ENCODE measurements at places on chromosomes 7 and 10.
A peak's percentile ranks its signal among the peaks of the same experiment; 100 is the strongest.

GRCh38 chr10:119233821-119234220 lies 26.4 kb downstream of the GRK5 start:
- DNase-seq: no peak

DNA sequence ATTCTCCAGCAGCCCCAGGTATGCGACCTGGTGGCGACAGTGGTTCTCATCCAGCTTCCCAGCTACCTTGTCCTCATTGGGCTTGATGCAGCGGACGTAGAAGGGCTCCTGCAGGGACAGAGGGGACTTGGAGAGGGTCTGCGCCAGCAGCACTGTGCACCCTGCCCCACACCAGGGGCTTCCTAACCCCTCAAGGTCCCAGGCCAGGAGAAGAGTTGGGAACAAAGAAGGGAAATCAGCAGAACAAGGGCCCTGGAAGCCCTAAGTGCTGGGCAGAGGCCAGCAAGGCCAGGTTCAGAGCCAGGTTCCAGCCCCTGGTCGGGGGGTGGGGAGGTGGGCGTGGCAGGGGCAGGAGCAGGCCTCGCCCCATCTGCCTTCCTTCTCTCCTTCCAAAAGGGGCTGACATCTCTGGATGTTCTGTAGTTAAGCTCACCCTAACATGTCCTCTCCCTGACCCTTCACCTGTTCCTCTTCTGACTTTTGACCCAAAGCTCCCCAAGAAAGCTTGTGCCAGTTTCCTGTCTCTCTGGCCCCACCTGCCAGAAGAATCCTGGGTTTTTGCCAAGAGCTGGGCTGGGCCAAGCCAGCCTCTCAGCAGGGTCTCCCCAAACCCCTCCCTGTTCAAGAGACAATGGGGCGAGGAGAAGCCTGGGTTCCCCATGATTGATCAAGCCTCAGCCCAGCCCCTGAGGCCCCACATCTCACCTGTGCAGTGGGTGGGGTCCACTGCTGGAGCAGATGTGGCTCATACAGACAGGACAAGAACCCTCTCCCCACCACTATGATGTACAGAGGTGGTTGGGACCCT lies 11.9 kb downstream of the MYO1G start:
- DNase-seq: peak; percentile 48

DNA sequence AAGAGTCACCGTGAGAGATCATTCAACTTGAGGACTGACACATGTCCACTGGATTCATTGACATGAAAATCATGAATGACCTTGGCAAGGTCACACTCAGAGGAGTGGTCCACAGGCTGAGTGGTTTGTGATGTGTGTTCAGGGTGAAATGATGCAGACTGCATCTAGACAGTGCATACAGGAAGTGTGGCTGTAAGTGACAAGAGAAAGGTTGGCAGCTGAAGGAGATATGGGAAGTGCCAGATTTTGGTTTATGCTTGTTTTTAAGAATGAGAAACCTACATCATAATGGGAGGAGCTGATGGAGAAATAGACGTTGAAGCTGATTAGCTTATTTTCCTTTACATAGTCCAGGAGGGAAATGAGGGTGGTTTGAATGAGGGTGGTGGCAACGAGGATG lies 64.8 kb upstream of the VIPR2 start:
- no peak for DNase-seq

GRCh38 chr7:24914465-24914859 lies 65.5 kb downstream of the OSBPL3 start:
- no peak for DNase-seq

DNA sequence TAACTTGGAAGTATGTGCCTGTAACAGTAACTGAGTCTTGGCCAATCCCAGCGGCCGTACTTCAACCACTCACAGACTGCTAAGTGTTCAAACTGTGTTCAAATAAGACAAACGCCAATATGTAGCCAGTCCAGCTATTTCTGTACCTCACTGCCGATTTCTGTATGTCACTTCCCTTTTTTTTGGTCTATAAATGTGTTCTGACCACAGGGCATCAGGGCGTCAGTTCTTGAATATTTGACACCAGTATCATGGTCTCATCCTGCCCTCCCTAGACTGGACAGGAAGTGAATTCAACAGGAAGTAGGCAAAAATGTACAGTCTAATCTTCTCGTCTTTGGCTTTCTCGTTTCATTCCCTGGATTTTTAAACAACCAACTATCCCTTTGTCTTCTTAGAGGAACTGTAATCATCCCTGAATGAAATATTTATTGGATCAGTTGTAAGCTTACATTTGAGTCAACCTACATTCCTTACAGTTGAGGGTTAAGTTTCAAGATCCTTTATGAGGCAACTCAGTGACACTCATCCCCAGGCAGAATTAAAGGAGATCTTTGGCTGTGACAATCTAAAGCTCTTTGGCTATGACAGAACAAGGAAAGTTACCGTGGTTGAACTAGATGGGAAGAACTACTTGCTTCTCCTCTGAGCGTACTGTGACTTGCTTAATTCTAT lies 232.7 kb downstream of the NSUN6 start:
- no peak for DNase-seq

GRCh38 chr10:13788711-13789447 lies 202.1 kb downstream of the PRPF18 start:
- peak; percentile 72 for DNase-seq

- no peak for DNase-seq
These were observed 13.2 kb downstream of the NUDCD3 start for GRCh38 chr7:44477063-44477830.

GRCh38 chr7:77239471-77239870 lies 39.9 kb upstream of the FGL2 start:
- DNase-seq: no peak

DNA sequence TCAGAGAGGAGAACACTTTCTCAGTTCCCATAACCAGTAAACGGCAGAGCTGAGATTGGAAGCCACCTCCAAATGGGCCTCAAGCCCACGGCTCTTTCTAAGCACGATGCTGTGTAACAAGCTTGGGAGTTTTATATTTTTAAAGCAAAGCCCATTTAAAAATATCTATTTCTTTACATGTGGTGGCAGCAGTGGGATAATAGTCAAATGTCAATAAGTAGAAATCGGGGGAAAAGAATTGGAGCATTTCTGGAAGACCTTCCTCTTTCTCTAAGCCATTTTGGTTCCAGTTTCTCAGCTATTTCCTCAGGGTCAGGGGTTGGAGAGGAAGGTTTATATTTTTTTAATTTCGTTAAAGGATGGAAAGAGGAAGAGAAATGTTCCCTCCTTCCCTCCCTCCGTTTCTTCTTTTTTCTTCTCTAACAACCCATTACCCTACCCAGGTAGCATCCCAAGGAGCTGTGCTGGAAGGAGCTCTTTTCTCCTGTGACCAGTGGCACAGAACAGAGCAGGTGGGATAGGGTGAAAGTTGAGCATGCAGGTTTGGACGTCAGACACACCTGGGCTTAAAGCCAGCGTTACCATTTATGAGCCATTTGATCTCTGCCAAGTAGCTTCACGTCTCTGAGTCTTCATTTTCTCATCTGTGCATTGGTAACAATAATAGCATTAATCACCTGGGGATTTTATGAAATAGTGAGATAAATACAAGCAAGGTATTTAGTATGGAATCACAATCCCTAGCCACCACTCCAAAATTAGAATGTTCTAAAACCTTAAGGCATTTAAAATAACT lies 515.7 kb downstream of the RPS24 start:
- no peak for DNase-seq

DNA sequence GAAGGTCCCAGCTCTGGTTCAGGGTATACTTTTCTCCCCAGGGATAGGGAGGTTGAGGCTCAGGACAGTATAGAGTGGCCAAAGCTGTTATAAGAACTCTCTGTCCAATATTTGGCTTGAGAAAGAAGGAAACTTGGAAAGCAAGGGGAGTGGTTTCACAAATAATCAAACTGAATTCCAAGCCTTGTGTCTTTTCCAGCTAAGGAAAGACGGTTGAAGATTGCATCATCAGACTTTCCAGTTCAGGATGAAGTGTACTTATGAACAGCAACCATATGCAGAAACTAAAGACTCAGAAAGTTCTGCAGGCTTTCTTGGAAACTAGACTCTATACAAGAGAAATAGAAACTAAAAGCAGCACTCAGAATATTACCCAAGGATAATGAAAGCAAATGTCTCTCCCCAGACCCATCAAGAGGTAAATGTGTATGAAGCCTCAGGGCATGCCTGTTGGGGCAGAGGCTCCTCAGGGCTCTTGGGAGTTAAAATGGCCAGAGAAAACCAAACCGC lies 46.4 kb downstream of the RAMP3 start:
- no peak for DNase-seq

DNA sequence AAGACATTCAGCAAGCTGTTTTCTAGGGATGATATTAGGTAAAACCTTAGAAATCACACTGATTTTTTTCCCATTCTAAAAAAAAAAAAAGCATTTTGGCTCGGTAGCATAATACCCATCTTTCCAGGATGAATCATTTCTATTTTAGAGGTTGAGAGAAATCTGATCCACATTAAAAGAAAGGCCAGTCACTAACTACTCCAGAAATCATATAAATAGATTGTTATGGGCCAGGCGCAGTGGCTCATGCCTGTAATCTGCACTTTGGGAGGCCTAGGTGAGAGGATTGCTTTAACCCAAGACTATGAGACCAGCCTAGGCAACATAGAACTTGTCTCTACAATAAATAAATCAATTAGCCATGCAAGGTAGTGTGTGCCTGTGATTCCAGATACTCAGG lies 164.3 kb downstream of the BAMBI start:
- no peak for DNase-seq

GRCh38 chr10:74738985-74739567 lies 87.3 kb upstream of the KAT6B start:
- no peak for DNase-seq

DNA sequence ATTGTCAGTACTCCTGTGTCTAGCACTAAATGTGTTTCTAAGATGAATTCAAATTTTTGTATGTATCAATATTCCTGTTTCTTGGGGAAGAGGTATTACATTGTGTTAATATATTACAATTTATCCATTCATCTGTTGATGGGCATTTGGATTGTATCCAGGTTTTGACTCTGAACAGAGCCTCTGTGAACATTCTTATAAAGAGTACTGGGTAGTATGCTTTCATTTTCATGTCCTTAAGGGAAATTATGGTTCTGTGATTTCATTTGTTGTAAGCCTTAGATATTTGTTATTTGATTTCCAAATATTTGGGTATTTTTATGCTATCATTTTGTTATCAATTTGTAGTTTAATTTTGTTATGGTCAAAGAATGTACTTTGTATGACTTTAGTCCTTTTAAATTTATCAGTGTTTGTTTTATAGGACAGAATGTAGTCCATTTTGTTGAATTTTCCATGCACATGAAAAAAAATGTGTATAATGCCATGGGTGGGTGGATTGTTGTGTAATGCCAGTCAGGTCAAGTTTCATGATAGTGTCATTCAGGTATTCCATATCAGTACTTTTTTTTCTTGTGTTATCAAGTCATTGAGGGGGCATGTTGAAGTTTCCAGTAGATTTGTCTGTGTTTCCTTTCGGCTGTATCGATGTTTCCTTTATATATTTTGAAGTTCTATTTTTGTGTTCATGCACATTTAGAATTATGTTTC lies 38.4 kb downstream of the STAM start:
- no peak for DNase-seq

GRCh38 chr7:104900525-104901239 lies 113.3 kb upstream of the KMT2E start:
- no peak for DNase-seq

GRCh38 chr10:35351021-35351420 lies 14.7 kb downstream of the CCNY start:
- DNase-seq: no peak

DNA sequence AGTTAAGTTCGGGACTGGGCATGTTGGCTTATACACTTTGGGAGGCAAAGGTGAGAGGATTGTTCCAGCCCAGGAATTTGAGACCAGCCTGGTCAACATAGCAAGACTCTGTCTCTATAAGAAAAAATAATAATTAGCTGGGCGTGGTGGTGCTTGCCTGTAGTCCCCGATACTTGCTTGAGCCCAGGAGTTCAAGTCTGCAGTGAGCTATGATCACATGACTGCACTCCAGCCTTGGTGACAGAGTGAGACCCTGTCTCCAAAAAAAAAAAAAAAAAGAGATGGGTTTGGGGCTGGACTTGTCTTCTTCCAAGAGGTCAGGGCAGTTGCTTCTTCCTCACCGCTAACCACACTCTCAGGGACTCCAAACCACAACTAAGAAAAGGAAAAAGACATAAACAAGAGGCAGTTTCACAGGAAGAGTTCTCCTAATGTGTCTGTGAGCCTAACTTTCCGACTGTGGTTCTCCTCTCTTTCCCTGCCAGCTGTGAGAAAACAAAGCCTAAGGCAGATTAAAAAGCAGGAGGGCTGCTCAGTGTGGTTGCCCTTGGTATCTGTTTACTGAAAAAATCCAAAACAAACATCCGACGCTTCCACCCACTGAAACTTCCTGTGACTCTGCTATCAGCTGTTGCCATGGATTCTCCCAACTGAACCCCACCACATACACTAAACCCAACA lies 2.4 kb upstream of the SERPINE1 start:
- DNase-seq: no peak

DNA sequence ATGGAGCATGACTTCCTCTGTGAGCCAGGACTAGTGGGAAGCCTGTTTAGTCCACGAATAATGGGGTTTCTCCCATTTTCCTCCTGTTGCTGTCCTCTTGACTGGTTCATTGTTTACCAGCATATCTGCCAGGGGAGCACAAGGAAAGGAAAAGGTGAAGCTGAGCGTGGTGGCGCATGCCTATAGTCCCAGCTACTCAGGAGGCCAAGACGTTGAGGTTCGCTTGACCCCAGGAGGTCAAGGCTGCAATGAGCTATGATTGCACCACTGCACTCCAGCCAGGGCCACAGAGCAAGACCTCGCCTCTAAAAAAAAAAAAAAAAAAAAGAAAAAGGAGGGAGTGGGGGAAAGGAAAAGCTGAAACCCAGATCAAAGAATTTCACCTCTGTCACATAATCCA lies 5.8 kb upstream of the IL2RA start:
- no peak for DNase-seq

GRCh38 chr7:54827734-54828133 lies 68.7 kb upstream of the SEC61G start:
- no peak for DNase-seq

GRCh38 chr7:84100866-84101265 lies 93.7 kb downstream of the SEMA3A start:
- no peak for DNase-seq

- DNase-seq: no peak
These were observed 66.8 kb upstream of the CYP26C1 start for GRCh38 chr10:92993699-92994272.

DNA sequence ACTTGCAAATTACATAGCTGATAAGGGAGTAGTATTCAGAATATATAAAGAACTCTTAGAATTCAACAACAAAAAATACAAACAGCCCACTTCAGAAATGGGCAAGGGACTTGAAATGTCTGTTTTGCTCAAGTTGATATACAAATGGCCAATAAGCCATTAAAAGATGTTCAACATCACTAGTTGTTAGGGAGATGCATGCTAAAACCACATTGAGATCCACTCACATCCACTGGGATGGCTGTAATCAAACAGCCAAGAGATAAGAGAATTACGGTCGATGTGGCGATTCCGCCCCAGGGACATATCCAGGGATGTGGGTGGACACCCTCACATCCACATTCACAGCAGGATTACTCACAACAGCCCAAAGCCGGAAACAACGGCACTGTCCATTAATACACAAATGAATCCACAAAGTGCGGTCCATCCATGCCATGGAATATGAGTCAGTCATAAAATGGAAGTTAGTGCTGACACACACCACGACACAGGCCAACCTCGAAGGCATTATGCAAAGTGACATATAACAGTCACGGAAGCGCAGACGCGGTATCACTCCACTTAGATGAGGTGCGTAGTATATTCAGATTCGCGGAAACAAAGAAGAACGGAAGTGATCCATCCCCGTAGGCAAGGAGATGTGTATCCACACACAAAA lies 227.8 kb downstream of the DNAJB6 start:
- no peak for DNase-seq

- no peak for DNase-seq
These were observed 235.0 kb downstream of the FANK1 start for GRCh38 chr10:126131341-126131740.

All from sciatic nerve (tissue), 2 donors.